ENCODE measurements at places on chromosomes 1 and 21.

DNA sequence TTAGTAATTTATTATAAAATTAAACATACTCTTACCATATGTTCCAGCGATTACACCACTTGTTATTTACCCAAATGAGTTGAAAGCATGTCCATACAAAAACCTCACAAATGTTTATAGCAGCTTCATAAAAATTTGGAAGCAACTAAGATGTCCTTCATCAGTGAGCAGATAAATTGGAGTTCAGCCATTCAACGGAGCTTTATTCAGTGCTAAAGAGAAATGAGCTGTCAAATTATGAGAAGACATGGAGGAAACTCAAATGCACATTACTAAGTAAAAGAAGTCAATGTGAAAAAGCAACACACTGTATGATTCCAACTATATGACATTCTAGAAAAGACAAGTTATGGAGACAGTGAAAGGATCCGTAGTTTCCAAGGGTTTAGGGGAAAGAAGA is 606.7 kb upstream of the TMPRSS15 start:
- H3K36me3 ChIP-seq, result no peaks in the 10 kb centered on the region
- DNase-seq, result no peak
- H3K4me3 ChIP-seq, result no peak overlapping the region

GRCh38 chr1:186194107-186194756 is 180.8 kb downstream of the TPR start:
- no peak for DNase-seq
- H3K36me3 ChIP-seq, result no peaks in the 10 kb centered on the region
- no peaks in the 10 kb centered on the region for H3K27me3 ChIP-seq
- H3K4me1 ChIP-seq, result no peaks in the 10 kb centered on the region
- no peak overlapping the region for H3K4me3 ChIP-seq
- no peak overlapping the region for H3K27ac ChIP-seq

DNA sequence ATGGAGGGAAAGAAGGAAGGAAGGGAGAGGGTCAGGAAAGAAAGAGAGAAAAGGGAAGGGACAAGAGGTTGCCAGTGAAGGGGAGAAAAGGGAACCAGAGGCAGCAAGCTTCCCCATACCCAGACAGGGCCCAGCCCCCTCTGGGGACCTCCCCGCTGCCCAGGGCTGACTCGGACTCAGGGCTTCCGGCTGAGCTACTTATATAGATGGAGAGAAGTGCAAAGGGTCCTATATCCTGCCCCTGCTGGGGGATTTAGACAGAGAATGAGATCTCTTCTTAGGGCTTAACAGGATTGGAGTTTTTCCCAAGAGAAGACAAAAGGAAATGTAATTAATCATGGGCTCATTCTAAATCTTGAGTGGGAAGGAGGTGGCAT is at the start of gene ETV3L:
ETV3L (minus strand) TSS at position 176 of the 377 bp plus-strand sequence. CDS start 285 bp downstream, outside the sequence.
- no peak within 1 kb of the TSS for H3K4me3 ChIP-seq
- no peaks in the 10 kb centered on the region for H3K27me3 ChIP-seq
- H3K4me1 ChIP-seq, result no peaks in the 10 kb centered on the region
- DNase-seq, result no peak
- H3K27ac ChIP-seq, result no peak within 1 kb of the TSS

DNA sequence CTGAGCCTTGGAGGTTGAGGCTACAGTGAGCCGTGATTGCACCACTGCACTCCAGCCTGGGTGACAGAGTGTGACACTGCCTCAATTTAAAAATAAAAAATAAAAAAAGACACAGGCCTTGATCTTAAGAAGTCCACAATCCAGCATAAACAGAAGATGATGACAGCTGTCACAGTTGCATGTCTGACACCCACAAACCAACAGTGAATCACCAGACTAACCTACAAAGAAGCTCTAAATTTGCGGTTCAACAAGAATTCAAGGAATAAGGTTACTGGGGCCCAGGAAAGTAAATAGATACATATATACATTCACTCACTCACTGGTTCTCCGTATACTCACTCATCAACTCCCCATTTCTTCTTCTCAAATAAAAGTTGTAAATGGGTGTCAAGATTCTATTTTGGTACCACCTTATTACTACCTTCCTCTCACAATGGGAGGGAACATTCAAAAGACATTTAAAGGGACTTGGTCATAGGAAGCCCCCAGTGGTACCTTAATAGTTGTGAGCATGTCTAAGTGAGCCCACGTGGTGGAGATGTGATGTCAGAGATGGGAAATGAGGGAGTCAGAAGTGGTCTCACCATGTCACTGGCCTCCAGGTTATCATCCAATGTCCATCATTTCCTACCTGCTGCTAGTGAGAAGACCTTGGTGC is 66.9 kb upstream of the PRDX6 start:
- no peak overlapping the region for H3K27ac ChIP-seq
- no peak overlapping the region for H3K4me3 ChIP-seq
- no peaks in the 10 kb centered on the region for H3K4me1 ChIP-seq
- DNase-seq, result no peak

DNA sequence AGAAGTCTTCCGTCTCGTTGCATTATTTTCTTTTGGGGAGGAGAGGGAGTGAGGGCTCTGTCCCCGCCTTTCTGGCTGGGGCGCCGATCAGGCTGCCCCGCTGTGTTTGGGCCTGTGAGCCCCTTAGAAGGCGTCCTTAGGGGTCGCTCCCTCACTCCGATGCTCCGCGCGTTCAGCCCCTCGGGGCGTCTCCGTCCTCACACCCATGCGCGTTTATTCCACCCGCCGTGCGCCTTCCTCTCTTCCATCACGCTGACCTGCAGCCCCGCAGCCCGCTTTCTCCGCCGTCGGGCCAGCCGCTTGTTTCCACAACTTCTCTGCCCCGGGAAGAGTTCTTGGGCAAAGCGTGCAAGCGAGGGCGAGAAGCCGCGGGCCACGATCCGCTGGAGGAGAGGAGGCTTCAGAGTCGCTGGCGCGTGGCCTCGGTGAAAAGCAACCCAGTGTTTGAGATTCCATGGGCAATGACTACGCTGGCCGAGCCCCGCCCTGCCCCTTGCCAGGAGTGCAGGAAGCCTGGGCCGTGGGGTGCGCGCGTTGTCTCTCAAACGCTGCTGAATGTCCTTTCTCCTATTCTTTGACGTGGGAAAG is 27.7 kb downstream of the TRIM11 start:
- peak overlapping the region; percentile 74 for H3K27ac ChIP-seq
- no peaks in the 10 kb centered on the region for H3K27me3 ChIP-seq
- DNase-seq, result no peak

DNA sequence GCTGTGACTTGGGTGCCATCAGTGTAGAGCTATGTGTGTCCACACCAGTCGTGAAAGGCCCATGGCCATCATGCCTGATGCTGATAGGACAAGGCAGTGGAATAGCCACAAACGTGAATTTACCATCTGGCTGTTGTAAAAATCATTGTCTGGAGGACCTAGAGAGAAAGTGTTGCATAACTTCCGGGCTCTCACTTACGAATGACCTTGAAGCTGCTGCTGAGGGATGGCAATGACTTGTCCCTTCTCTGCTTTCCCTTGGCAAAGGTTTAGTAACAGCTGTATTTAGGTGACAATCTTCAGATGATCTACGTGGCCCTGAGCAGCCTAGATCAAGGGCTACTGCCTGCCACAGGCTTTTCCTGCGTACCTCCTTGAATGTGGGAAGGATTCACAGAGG is 5.8 kb downstream of the ATP1B1 start:
- no peak overlapping the region for H3K4me3 ChIP-seq
- H3K27ac ChIP-seq, result peak overlapping the region; percentile 49
- H3K4me1 ChIP-seq, result peaks cover 13% of the 10 kb centered on the region
- no peaks in the 10 kb centered on the region for H3K36me3 ChIP-seq
- no peak for DNase-seq

GRCh38 chr1:97050506-97050905 is 328.9 kb downstream of the PTBP2 start:
- DNase-seq, result no peak
- H3K27me3 ChIP-seq, result no peaks in the 10 kb centered on the region
- H3K4me3 ChIP-seq, result no peak overlapping the region
- H3K36me3 ChIP-seq, result no peaks in the 10 kb centered on the region
- H3K4me1 ChIP-seq, result no peaks in the 10 kb centered on the region

GRCh38 chr1:116664366-116664977 is 3.1 kb downstream of the IGSF3 start:
- H3K27me3 ChIP-seq, result no peaks in the 10 kb centered on the region
- no peaks in the 10 kb centered on the region for H3K36me3 ChIP-seq
- H3K27ac ChIP-seq, result no peak overlapping the region
- H3K4me1 ChIP-seq, result no peaks in the 10 kb centered on the region
- H3K4me3 ChIP-seq, result no peak overlapping the region

DNA sequence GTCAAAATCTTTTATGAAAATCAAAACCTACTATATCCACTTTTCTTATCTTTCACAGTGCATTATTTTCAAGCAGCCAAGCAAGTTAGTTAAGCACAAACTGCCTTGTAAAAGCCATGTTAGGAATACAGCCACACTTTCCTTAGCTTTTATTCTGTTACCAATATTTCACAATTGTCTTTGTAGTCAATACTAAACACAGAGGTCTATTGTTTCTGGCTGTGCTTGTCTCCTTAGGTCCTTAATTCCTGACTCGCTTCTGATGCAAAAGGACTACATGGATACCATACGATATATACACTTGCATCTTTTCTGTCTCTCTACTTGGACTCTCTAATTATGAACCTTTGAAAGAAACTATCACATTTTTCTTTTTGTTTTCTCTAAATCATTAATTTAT is 331.8 kb downstream of the NEGR1 start:
- no peak overlapping the region for H3K27ac ChIP-seq
- no peak overlapping the region for H3K4me3 ChIP-seq
- no peaks in the 10 kb centered on the region for H3K27me3 ChIP-seq
- no peaks in the 10 kb centered on the region for H3K4me1 ChIP-seq
- no peaks in the 10 kb centered on the region for H3K36me3 ChIP-seq
- no peak for DNase-seq

DNA sequence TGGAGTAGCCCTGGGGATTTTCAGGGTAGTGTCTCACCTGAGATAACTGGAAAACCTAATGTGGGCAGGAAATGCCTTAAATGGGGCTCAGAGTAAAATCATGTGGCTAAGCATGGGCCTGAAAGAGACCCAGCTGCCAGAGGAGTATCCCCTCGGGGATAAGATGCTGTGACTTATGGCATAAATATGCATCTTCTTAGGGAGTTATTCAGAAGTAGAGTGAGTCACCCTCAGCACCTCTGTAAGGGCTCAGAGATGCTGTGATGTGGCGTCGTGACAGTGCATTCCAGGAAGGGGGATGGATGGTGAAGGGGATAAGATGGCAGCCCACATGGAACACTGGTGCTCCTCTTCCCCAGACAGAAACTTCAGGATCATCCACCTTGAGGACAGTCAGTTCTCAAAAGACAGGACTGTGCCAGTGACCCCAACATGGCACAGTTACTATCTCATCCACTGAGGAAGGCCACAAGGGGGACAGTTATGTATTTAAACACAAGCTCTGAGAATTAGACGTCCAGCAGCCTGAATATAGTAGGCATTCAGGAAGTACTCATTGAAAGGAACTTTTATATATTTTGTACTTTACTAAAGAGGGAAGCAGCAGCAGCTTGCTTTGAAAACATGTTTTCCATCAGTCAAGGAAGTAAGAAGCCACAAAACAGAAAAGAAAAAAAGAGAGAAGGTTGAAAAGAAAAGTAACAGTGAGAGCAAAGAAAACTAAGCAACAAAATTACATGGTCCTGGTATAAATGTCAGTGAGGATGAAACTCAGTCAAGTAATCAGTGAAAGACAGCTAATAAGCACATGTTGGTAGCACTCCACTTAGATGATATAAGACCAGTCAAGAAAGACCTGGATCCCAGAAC is 8.3 kb downstream of the IL24 start:
- no peaks in the 10 kb centered on the region for H3K36me3 ChIP-seq
- H3K27ac ChIP-seq, result peak overlapping the region; percentile 54

- DNase-seq, result no peak
- H3K36me3 ChIP-seq, result no peaks in the 10 kb centered on the region
- H3K27ac ChIP-seq, result peak overlapping the region; percentile 21
- peaks cover 9% of the 10 kb centered on the region for H3K27me3 ChIP-seq
Measured at GRCh38 chr1:40887012-40887378, 24.8 kb upstream of the CITED4 start.

DNA sequence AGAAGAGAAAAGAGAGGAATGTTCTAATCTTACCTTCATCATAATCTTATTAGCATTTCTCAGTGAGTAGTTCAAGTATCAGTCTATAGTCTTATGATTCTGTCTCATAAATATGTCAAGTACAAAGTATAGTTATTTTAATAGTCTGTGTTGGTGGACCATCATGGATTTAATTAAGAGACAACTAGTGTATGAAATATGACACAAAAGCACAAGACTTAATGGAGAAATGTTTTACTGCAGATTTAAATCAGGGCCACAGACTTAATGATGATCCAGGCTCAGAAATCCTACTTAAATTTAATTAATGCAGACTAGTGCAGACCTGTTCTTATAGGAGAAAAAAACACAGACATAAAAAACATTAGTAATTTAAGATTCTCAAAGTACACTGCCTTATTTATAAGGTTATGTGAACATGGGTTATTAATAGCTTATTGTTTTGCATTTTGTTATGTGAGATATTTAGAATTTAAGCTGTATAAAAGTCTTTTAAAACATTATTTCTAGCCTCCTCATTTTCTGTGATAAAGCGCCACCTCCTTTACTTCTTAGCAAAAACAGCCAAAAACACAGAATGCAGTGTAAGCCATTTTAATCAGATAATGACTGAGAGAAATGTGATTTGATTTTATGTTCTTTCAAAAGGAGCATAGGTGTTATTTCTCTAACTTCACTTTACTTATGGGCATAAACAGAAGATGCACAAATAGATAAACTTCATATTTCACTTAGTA is 255.0 kb upstream of the SNX7 start:
- H3K36me3 ChIP-seq, result no peaks in the 10 kb centered on the region
- H3K27me3 ChIP-seq, result no peaks in the 10 kb centered on the region
- DNase-seq, result no peak

GRCh38 chr1:82762829-82763532 is 962.2 kb downstream of the ADGRL2 start:
- no peaks in the 10 kb centered on the region for H3K36me3 ChIP-seq
- no peaks in the 10 kb centered on the region for H3K4me1 ChIP-seq
- no peak for DNase-seq
- H3K27me3 ChIP-seq, result no peaks in the 10 kb centered on the region

DNA sequence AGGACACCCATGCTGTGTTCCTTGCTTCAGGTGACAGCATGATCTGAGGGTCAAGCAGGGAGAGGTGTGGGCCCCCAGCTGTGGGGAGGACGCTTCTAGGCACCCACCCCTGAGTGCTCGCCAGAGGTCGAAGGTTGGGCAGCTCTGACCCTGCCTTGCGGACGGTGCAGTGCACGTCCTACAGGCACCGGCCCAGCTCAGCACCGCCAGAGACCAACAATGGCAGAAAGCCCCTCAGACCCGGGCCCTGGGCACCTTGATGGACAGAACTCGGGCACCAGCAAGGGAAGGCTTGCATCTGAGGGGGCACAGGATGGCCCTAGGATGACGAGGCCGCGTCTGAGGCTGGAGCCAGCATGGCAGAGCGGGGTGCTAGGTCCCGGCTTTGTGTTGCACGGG is 24.7 kb downstream of the NADK start:
- no peaks in the 10 kb centered on the region for H3K36me3 ChIP-seq
- no peaks in the 10 kb centered on the region for H3K4me1 ChIP-seq
- DNase-seq, result no peak
- no peak overlapping the region for H3K4me3 ChIP-seq
- H3K27me3 ChIP-seq, result no peaks in the 10 kb centered on the region
- H3K27ac ChIP-seq, result no peak overlapping the region

Measured in breast epithelium (tissue), 4 donors.